ENCODE measurements at places on chromosomes 1 and 21. TPM values are rescaled to one million over a fixed set of nuclear protein-coding genes. Genes with fewer than 3 reads are reported as not detected.

- peaks cover 56% of the 10 kb centered on the region for H3K4me1 ChIP-seq
- no peak for DNase-seq
- H3K4me3 ChIP-seq = peak overlapping the region; percentile 85
- no peaks in the 10 kb centered on the region for H3K27me3 ChIP-seq
These were observed 780 bp downstream of the YTHDF2 start for GRCh38 chr1:28737307-28738132.

GRCh38 chr1:178127482-178128191, 33.7 kb downstream of the RASAL2 start:
- no peaks in the 10 kb centered on the region for H3K27me3 ChIP-seq
- DNase-seq = no peak
- no peak overlapping the region for H3K4me3 ChIP-seq
- H3K4me1 ChIP-seq = no peaks in the 10 kb centered on the region
- H3K27ac ChIP-seq = no peak overlapping the region
- H3K36me3 ChIP-seq = no peaks in the 10 kb centered on the region

- H3K36me3 ChIP-seq = no peaks in the 10 kb centered on the region
- H3K4me1 ChIP-seq = peaks cover 30% of the 10 kb centered on the region
- peak overlapping the region; percentile 63 for H3K4me3 ChIP-seq
These were observed 696 bp upstream of the CTBS start for GRCh38 chr1:84574936-84575335.

DNA sequence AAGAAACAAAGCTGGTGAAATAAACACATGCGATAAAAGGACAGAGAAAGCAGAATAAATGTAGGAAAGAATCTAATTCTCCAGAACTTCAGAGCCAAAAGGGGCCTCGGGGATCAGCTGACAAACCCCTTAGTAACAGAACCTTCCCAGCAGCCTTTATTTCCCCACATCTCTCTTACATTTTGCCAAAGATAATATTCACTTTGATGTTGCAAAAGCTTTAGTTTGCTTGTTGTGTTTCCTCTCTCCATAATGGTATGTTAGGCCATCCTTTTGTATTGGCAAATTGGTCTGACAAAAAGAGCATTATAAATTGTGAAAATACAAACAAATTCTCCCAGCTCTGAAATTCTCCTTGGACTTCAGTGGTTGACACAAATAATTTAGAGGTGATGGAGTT, 54.9 kb downstream of the OPTC start:
- peak overlapping the region; percentile 25 for H3K27ac ChIP-seq
- H3K27me3 ChIP-seq = no peaks in the 10 kb centered on the region
- H3K4me1 ChIP-seq = peaks cover 16% of the 10 kb centered on the region
- no peak overlapping the region for H3K4me3 ChIP-seq
- no peak for DNase-seq

- peak overlapping the region; percentile 4 for H3K4me3 ChIP-seq
- H3K27ac ChIP-seq = no peak overlapping the region
- no peaks in the 10 kb centered on the region for H3K27me3 ChIP-seq
These were observed 12.9 kb upstream of the GJA5 start for GRCh38 chr1:147773215-147773715.

GRCh38 chr1:156704166-156704711, 1.1 kb downstream of the CRABP2 start:
- H3K4me3 ChIP-seq = peak overlapping the region; percentile 51
- no peak for DNase-seq
- H3K36me3 ChIP-seq = no peaks in the 10 kb centered on the region
- peak overlapping the region; percentile 95 for H3K27ac ChIP-seq
- H3K27me3 ChIP-seq = no peaks in the 10 kb centered on the region

GRCh38 chr1:3842912-3843311, 14.1 kb downstream of the CEP104 start:
- no peak for DNase-seq
- H3K36me3 ChIP-seq = peaks cover 70% of the 10 kb centered on the region
- H3K4me1 ChIP-seq = no peaks in the 10 kb centered on the region
- no peak overlapping the region for H3K27ac ChIP-seq

- DNase-seq = no peak
- H3K27ac ChIP-seq = no peak overlapping the region
- H3K4me3 ChIP-seq = no peak overlapping the region
- no peaks in the 10 kb centered on the region for H3K36me3 ChIP-seq
- no peaks in the 10 kb centered on the region for H3K27me3 ChIP-seq
These were observed 32.7 kb downstream of the WLS start for GRCh38 chr1:68199603-68200002.

- DNase-seq = no peak
- H3K36me3 ChIP-seq = no peaks in the 10 kb centered on the region
- H3K27me3 ChIP-seq = no peaks in the 10 kb centered on the region
- no peak overlapping the region for H3K27ac ChIP-seq
These were observed 1.1 kb upstream of the OBSCN start for GRCh38 chr1:228206582-228207351.

- H3K36me3 ChIP-seq = no peaks in the 10 kb centered on the region
- H3K4me3 ChIP-seq = no peak overlapping the region
These were observed 858 bp downstream of the BRINP3 start for GRCh38 chr1:190476806-190477205.

DNA sequence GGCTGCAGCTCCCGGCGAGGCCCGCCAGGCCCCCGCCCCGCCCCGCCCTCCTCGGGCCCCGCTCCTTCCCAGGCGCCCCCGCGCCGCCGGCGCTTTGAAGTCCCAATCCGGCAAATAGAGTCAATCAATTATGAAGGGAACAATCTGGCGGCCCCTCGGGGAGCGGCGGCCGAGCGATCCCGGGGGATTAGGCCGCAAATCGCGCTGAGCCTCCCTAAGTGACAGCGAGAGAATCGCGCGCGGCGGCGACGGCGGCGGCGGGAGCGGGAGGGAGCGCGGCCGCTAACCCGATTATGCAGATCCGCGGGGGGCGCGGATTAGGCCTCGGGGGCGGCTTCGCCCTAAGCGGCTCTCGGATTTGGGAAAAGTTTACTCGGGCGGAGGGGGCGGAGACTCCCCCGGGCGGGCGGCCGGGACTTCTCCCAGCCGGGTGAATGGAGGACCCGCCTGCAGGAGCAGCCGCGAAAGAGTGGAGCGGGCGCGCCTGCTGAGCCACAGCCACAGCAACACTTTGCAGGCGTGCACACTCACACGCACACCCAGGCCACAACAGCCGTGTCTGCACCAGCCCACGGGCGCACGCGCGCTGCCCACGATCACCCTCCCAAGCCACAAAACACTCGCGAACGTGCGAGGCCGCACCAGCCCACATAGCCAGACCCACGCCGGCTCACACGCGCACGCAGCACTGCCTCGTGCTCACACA, 23.0 kb upstream of the DMBX1 start:
- no peaks in the 10 kb centered on the region for H3K27me3 ChIP-seq
- H3K4me3 ChIP-seq = peak overlapping the region; percentile 61
- no peaks in the 10 kb centered on the region for H3K36me3 ChIP-seq
- no peak for DNase-seq
- no peak overlapping the region for H3K27ac ChIP-seq

DNA sequence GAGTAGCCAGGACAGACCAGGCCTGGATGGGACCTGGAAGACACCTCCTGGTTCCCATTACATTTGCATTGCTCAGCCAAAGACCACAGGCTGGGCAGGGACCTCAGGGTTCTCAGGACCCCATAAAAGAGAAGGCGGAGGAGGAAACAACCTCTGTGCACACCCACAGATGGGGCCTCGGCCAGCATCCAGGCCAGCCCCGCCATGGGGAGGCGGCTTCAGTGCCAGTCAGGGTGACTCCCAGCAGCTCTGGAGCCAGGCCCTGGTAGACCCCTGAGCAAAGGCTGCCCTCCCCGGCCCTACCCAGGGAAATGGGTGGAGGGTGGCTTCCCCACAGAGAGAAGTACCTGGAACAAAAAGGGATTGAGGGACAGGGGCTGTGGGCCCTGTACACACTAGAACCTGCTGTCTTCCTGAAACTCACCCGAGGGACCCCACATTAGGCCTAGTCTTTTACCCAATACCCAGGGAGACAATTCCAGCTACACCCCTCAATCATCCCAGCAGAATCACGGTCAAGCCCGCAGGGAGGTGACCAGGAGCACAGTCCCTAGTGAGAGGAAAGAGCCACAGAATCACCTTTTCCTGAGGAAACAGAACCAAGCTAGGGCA, 64.5 kb downstream of the PSMG1 start:
- no peaks in the 10 kb centered on the region for H3K27me3 ChIP-seq
- no peak overlapping the region for H3K4me3 ChIP-seq
- no peak overlapping the region for H3K27ac ChIP-seq
- H3K4me1 ChIP-seq = peaks cover 11% of the 10 kb centered on the region
- DNase-seq = peak; percentile 61

- H3K4me3 ChIP-seq = peak within 1 kb of the TSS; percentile 65
- peaks cover 18% of the 10 kb centered on the region for H3K4me1 ChIP-seq
- no peaks in the 10 kb centered on the region for H3K27me3 ChIP-seq
These were observed at the start of gene TSPAN2 for GRCh38 chr1:115089420-115090185. TSS of gene TSPAN2 (minus strand) at chr1:115089503. CDS start at chr1:115089432, 71 bp downstream.

DNA sequence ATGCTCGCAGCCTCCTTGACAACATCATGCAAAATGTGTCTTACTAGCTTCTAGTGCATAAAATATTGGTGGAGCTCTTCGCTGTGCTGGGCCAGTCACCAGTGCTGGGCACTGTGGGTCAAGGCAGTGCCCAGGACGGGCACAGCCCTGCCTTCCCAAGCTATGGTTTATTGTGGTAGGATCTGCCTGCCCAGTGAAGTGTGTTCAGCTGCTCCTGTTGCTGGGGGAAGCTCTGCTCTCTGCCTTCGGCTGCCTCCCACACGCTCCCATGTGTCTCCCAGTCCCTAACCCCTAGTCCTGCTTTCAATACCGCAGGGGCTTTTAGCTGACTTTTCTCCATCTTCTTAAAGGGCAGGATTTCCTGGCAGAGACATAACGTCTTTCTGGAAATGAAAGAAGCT, 15.7 kb downstream of the EPHX1 start:
- DNase-seq = no peak
- H3K36me3 ChIP-seq = peaks cover 20% of the 10 kb centered on the region
- H3K27ac ChIP-seq = peak overlapping the region; percentile 40
- H3K27me3 ChIP-seq = no peaks in the 10 kb centered on the region
- peaks cover 66% of the 10 kb centered on the region for H3K4me1 ChIP-seq

DNA sequence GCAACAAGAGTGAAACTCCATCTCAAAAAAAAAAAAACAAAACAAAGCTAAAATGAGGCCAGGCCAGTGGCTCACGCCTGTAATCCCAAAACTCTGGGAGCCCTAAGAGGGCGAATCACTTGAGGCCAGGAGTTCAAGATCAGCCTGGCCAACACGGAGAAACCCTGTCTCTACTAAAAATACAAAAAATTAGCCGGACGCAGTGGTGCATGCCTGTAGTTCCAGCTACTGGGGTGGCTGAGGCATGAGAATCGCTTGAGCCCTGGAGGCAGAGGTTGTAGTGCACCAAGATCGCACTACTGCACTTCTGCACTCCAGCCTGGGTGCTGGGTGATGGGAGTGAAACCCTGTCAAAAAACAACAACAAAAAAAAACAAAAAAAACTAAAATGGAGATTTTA, 191.2 kb upstream of the SGIP1 start:
- H3K36me3 ChIP-seq = no peaks in the 10 kb centered on the region
- H3K27me3 ChIP-seq = no peaks in the 10 kb centered on the region
- no peak for DNase-seq
- peaks cover 10% of the 10 kb centered on the region for H3K4me1 ChIP-seq
- no peak overlapping the region for H3K27ac ChIP-seq

DNA sequence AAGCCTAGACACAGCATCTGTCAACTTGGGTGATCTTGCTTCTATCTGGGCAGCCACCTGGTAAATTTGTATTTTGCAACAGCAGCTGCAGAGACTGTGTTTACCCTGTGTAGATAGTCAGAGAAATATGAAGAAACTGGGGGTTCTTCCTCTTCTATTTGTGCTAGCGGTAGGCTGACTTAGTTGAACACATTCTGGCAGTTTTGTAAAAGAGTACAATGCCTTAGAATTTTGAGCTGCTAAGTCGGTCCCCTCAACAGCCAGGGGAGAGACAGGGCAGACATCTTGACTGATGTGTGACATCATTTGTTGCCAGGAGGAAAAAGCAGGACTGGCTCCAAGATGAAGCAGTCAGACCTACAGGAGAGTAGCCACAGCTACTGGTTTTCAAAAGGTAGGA, 53.7 kb downstream of the KCNJ6 start:
- no peaks in the 10 kb centered on the region for H3K4me1 ChIP-seq
- no peaks in the 10 kb centered on the region for H3K36me3 ChIP-seq
- no peaks in the 10 kb centered on the region for H3K27me3 ChIP-seq
- no peak overlapping the region for H3K4me3 ChIP-seq
- DNase-seq = peak; percentile 29
- H3K27ac ChIP-seq = no peak overlapping the region

DNA sequence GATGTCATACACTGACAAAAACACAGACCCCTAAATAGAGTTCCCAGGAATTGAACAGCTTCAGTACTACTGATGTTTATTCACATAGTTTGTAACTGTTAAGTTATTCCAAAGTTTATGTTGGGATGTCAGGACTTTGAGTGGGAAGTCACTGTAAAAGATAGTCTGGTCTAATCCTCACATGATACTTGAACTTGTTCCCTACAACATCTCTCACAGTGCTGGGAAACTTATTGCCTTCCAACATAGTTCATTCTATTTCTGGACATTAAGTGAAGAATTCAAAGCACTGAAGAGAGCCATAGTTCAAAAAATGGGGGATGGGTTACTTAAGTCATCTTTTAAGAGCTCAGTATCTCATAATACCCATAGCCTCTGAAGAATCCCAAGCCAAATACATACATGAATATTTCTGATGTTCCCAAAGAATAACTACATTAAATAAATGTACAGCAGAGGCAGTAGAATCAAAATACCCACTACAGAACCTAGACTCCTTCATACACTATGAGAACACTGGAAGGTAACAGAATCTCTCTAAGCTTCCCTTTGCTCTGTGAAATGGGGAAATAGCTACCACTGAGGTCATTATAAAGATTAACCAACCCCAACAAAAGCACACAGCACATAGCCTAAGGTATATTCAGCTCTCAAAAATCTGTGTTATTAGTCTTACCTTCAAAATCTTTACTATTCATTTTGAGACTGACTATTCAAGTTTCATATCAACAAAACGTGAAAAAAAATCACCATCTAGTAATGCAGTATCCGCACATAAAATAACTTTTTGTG, 81.4 kb downstream of the ESRRG start:
- DNase-seq = no peak
- no peaks in the 10 kb centered on the region for H3K27me3 ChIP-seq
- no peaks in the 10 kb centered on the region for H3K36me3 ChIP-seq
- H3K4me1 ChIP-seq = no peaks in the 10 kb centered on the region
- no peak overlapping the region for H3K27ac ChIP-seq

LIN28A gene
- total RNA-seq = not detected

KLHDC8A gene
- total RNA-seq = not detected

KRTAP21-2 gene
- total RNA-seq = not detected

VANGL2 gene
- 11.0 TPM for total RNA-seq

ZSWIM5 gene
- 2.7 TPM for total RNA-seq

RIPK4 gene
- total RNA-seq = 28.0 TPM

MIGA1 gene
- 10.8 TPM for total RNA-seq

APOBEC4 gene
- not detected for total RNA-seq

KIF26B gene
- total RNA-seq = 0.49 TPM

ENTREP3 gene
- 21.1 TPM for total RNA-seq

UBXN10 gene
- 0.49 TPM for total RNA-seq

PDE9A gene
- total RNA-seq = 9.6 TPM

KANK4 gene
- total RNA-seq = 1.2 TPM

Data from vagina (tissue), 2 donors.